ENCODE measurements at places on chromosomes 2 and 18.

DNA sequence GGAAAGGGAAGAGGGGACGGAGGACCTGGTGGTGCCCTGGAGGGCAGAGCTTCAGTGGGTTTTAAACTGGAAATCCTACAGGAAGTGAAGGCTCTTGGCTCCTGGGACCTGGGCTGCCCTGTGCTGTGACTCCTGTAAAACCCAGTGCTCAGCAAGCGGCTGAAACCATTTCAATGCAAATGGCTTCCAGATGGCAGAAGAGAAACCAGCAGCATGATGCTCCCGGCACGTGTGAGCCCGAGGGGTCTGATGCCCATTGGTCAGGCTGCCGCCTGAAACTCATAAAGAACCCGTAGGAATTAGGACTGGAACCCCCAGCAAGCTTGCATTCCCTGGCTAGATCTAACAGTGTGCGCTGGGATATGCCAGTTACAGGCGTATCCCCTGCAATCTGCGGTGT lies 109.2 kb upstream of the THOC1 start:
- peak; percentile 22 for DNase-seq

DNA sequence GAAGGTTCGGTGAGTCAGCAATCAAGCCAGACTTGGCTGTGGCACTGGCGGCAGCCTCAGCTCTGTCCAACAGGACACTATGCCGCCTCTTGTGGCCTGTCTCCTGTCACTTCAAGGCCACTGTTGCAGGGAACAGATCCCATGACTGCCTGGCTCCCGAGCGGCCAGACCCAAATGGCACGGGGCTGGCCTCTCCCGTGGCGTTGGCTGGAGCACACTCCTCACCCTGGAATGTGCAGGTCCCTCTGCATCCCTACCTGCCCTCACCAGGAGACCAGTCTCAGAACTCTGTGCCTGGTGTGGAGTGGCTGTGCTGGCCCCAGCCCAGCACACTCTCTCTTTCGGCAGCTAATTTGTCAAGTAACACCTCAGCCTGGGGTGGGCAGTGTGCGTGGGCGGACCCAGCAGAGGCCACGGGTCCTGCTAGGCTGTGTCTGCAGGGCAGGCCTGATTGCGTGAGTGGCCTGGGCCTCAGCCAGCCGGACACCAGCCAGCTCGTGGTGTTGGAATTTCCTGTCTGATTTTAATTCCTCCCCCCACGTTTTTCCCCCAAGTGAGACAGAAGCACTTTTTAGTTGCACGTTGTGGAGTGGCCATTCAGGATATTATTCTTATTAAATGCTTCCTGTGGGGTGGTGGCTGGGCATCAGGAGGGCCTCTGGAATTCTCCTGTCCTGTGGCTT lies 179.3 kb downstream of the GLI2 start:
- DNase-seq = no peak

DNA sequence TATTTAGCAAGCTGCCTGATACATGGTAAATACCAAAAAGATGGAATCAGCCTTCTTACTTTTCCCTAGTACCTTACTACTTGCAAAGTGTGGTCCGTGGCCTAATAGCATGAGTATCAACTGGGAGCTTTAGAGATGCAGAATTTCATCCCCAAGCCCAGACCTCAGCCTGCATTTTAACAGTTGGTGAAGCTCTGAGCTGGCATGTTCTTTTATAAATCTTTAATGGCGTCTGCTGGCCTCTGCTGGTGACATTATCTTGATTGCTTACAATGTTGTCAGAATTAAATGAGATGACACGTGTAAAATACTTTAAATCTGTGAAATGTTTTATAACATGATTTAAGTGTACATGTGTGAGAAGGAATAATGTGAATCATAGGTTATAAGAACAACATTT lies 115.1 kb upstream of the NOSTRIN start:
- no peak for DNase-seq

GRCh38 chr18:53004798-53005197 lies 664.8 kb downstream of the DCC start:
- no peak for DNase-seq

- no peak for DNase-seq
These were observed 47.3 kb downstream of the TMEM163 start for GRCh38 chr2:134671513-134671912.

GRCh38 chr2:232438951-232439757 lies 16.8 kb upstream of the ALPI start:
- DNase-seq = peak; percentile 80

GRCh38 chr2:232420073-232420454 lies 13.4 kb downstream of the ALPG start:
- no peak for DNase-seq

DNA sequence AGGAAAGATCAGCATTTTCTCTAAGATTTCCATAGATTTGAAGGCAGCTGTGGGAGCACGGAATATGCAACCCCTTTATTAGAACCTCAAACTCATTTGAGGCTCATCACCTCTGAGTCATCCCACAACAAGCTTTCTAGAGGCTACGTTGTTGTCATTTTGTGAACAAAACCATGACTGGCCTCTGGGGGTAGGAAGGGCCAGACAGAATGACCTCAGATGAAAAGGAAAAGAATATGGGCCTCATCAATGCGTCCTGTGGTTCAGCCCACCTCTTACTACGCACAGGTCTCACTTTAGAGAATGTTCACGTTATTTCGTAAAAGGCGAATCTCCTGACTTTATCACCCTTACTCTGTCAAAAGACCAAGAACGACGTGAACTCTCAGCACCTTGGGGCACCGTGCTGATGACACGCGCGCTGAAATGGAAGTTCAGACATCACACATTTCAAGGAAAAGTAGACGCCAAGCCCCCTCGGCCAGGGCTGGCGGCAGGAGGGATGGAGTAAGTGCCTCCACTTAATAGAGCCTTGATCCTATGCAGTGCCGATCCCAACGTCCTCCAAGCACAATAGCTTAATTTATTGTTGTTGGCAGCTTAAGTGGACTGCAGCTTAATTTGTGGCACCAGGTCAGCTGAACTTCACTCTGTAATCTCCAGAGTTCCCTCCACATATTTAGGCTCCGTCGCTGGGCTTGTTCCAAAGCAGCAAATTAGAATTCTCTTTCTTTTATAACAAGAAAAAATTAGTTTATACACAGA lies 208.3 kb downstream of the EIPR1 start:
- DNase-seq = no peak

DNA sequence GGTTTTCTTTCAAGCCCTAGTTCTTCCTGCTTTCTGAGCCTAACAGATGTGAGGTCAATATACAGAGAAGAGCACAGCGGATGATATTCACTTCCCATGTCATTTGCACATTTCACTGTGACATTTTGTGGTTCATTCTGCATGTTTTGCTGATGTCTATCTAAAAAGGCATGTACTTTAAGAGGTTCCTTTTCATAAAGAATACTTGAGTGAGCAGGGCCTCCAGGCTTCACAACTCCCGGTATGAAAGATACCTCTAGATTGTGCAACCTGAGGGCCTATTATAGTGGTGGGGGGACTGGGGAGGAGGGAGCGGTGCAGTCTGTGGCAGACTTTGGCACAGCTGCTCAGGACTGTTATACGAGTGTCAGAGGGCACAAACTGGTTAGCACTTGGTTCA lies 54.6 kb downstream of the CPO start:
- DNase-seq = no peak

GRCh38 chr18:67597759-67598158 lies 81.2 kb upstream of the DSEL start:
- no peak for DNase-seq

DNA sequence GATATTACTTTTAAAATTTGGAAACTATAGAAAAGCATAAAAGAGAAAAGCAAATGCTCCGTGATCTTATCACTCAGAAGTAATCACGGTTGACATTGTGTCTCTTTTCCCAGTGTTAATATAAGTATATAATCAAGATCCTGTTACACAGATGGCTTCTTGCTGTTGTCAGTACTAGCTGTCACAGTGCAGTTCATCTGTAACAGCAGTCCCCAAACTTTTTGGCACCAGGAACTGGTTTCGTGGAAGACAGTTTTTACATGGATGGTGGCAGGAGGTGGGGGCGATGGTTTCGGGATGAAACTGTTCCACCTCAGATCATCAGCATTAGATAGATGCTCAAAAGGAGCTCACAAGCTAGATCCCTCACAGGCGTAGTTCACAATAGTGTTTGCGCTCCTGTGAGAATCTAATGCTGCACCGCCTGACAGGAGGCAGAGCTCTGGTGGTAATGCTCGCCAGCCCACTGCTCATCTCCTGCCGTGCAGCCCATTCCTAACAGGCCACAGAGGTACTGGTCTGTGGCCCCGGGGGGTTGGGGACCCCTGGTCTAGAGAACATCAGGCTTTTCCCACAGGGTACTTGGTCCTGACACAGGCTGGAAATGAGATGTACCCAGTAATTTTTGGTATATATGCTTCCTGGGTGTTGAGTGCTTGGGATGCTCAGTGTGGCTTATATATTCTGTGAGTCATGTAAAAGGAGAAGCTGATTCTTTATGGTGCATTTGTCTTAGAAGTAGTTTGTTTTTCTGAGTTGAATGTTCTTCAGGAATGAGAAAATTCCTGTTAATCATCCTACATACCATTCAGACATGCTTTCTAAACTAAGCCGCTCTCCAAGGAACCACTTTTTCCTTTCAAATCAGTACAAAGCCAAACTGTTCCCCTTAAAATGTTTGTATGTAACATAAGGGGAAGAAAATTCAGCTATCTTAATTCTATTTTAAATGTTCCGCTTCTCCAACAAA lies 121.8 kb downstream of the NCK2 start:
- no peak for DNase-seq

GRCh38 chr18:22650247-22650646 lies 232.5 kb upstream of the CTAGE1 start:
- DNase-seq = no peak

Data from WTC11 (cell line).